ENCODE measurements at places on chromosomes 1 and 21. TPM values are rescaled to one million over a fixed set of nuclear protein-coding genes. Genes with fewer than 3 reads are reported as not detected.

GRCh38 chr1:25135909-25136308 is 96.4 kb downstream of the SYF2 start:
- no peak for DNase-seq

GRCh38 chr1:94543001-94543400 is 1.4 kb upstream of the F3 start:
- DNase-seq: no peak

- no peak for DNase-seq
Measured at GRCh38 chr1:219792337-219793021, 135.9 kb downstream of the SLC30A10 start.

The IGSF9 gene
- total RNA-seq: 12.4 TPM

DNA sequence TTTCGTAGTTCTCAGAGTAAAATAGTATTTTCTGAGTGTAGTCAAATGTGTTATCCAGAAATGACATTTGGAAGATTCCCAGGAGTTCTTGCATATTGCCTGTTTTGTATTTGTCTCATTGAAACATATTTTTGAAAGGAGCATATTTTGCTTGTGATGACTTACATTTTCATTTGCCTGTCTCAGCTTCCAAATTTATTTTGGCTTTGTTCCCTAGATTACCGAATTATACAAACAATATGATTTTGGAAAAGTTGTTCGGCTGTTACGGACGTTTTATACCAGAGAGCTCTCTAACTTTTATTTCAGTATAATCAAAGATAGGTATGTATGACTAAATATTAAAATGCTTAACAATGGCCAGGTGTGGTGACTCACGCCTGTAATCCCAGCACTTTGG is 46.0 kb downstream of the IARS2 start:
- no peak for DNase-seq

GRCh38 chr1:211483896-211484612 is 7.9 kb downstream of the RD3 start:
- DNase-seq: no peak

GRCh38 chr1:17121881-17122280 is 2.6 kb upstream of the PADI2 start:
- DNase-seq: no peak

DNA sequence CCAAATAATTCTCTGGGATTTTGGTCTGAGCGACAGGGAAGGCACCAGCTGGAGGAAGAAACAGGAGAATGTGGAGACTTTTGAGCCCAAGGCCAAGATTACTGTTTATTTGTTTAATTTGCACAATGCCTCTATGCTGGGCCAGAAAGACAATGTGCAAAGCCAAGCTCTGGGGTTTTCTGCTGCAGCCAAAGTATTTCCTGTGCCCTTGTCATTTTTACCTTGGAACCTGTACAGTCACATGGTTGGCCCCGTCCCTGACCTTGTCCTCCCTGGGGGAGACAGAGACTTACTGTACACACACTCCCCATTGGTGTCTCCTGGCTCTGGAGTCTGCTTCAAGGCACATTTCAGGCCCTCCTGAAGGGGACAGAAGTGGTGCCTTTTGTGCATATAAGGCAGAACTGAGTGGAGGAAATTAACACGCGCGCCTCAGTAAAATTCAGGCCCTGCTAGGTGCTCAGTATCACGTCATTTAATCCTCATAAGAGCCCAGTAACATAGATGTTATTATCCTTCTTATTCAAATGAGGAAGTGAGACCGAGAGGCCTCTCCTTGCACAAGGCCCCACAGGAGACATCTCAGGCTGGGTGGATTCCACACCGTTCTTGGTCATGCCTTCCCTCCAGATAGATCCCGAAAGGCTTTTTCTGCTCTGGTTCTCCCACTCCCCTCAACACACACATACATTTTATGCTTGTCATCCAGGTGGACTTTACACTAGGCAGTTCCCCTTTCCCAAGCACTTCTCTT is 21.1 kb downstream of the C1orf115 start:
- no peak for DNase-seq

DNA sequence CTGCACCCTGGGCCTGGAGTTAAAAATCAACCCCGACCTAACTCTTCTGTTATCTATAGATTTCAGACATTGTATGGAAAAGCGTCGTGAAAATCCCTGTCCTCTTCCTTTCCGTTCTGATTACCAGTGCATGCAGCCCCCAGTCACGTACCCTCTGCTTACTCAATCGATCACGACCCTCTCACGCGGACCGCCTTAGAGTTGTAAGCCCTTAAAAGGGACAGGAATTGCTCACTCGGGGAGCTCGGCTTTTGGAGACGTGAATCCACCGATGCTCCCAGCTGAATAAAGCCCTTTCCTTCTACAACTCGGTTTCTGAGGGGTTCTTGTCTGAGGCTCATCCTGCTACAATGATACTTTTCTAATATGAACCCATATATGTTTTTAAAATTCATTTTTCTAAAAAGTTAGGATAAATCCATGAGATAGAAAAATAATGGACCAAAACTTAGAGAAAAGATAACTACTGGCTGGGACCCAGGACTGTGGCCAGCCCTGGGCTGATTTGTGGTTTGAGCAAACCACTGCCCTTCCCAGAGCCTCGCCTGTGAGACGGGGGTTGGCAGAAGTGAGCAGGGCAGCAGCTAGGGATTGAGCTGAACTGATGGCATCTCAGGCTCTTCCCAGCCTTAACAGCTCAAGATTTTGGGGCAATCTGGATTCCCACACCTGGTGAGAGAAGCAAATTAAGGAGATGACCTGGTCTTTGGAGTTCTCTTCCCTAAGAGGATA is 5.0 kb downstream of the UQCRHL start:
- DNase-seq: no peak

DNA sequence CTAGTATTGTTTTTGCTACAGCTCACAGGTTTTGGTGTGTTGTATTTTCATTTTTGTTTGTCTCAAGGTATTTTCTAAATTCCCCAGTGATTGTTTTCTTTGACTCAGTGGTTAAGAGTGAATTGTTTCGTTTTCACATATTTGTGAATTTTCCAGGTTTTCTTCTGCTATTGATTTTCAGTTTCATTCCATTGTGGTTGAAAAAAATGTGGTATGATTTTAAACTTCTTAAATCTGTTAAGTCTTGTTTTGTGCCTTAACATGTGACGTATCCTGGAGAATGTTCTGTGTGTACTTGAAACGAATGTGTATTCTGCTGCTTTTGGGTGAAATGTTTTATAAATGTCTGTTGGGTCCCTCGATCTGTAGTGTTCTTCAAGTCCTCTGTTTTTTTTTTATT is 117.9 kb downstream of the KIF26B start:
- DNase-seq: no peak

- peak; percentile 69 for DNase-seq
Measured at GRCh38 chr1:116494745-116495144, 76.1 kb downstream of the CD58 start.

The LCE1B gene
- not detected for total RNA-seq

DNA sequence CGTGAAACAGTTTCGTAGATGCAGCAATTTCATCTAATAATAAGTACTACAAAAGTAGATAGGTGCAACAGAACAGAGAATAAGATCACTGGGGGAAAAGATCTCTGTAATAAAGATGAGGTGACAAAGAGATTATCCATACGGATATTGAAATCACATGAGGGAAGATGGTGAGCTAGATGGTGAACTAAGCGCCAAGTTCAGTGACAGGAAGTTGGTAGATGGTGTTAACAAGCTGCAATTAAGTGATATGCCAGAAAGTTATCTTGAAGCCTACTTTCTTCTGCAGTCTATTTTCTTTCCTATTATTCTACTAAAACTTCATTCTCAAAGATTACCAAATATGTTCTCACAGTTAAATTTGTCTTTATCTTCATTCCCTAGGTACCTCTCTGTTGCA is 7.1 kb downstream of the LRIF1 start:
- DNase-seq: no peak

All from mucosa of gallbladder (tissue), 1 donor.